ENCODE measurements at places on chromosomes 16 and 17.

- DNase-seq: no peak
Measured at GRCh38 chr17:82202981-82203380, 9.7 kb downstream of the CCDC57 start.

DNA sequence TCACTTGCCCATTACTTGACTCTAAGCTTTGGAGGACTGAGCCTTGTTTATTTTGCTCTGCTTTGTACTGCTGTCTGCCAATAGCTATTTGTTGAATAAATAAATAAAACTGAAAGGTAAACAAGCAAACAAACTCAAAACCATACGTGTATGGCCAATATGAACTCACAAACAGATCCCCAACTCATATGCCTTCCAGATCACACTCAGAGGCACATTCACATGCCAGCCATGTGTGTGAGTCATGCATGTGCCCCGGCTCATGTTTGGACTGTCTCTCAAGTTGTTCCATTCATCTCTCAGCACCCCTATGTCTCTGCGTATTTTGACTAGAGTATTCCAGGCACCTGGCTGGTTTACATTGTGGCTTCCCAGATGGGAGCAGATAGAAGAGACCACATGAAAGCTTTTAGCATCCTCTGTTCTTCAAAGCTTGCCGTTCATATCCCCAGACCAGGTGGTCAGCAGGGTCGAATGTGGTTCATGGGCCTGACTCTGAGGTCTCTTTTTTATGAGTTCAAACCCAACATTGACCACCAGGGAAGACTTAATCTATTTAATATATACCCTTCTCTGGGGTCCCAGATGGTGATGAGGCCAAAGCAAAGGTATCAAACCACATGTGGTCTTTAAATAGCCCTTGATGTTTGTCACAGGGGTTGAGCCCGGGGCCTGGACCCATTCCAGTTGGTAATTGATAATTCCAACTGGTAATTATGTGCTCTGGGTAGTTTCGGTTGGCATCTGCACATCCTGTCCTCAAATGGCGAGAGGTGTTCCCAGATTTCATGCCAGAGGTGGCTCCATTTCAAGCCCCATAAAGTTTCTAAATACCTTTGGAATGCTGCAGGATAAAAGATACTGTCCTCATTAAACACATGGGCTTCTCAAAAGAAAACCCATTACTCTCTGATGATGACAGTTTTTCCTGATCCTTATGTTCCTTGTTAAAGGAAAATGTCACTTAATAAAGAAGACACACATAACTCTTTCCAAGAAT is 287.3 kb upstream of the MAF start:
- DNase-seq: no peak

DNA sequence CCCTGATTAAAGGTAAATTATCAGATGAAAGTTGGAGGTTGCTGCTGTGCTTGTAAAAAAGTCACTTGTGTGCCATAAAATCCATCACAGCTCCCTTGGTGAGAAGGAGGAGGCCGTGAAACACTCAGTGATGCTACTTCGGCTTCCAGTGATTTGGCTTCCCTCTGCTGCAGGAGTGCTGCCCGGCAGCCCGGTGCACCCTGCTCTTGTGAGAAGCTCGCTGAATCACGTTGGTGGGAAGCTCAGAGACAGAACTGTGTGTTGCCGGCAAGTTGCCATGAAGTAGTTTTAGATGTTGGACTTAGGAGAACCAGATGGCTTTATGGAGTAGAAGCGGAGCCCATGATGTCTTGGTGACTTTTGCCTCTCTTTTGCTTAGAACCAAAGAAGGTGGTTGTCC is 33.3 kb downstream of the MSI2 start:
- no peak for DNase-seq

DNA sequence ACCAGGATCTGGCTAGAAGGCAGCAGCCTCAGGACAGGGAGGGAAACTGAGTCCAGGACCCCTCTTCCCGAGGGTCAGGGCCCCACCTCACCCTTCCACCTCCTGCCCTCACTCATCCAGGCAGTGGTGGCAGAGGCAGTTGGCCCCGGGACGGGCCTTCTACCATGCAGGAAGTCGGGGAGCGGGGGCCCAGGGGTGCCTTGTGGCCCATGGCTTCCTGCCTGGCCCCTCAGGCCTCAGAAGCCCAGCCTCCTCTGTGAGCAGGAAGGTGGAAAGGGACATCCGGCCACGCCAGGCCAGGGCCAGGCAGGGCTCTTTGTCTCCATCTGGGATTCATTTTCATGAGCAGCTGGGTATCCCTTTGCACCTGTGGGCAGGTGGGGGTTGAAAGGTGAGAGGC is 58.5 kb downstream of the BAHCC1 start:
- DNase-seq: no peak

DNA sequence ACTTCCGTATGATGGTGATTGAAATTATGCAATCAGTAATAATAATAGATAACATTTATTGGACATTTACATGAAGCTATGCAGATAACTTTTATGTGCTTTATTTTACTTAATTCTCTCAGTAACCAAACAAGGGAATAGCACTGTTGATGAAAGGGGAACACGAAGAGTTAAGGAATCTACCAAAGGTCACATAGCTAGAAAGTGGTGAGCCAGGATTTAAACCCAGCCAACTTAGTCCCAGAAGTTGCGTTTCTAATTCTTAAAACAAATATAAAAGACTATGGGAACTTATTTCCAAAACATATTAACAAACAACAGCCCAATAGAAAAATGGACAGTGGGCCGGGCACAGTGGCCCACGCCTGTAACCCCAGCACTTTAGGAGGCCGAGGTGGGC is 9.7 kb downstream of the SPNS3 start:
- no peak for DNase-seq

DNA sequence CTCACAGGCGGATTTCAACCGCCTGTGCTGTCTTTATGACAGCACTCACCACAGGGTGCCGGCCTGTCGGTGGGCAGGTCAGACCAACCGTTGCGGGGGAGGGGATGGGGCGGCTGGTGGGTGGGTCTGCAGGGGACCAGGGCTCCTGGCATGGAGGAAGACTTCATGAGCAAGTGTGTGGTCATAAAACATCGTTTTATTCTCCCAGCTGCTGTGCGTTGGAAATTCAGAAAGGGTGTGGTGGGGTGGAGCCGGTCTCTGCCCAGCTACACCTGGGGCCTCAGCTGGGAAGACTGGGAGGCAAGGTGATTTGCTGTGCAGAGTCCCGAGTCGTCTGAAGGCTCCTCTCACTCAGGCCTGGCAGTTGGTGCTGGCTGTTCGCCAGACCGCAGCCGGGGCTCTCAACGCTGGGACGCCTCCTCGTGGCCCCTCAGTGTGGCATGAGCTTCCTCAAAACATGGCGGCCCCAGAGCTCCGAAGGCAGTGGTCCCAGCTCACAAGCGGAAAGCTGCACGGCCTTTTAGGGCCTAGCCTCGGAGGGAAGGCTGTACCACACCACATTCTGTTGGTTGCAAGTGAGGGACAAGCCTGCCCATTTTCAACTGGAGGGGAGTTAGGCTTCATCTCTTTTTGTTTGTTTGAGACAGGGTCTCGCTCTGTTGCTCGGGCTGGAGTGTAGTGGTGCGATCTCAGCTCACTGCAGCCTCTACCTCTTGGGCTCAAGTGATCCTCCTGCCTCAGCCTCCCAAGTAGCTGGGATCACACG is 45.8 kb upstream of the GSE1 start:
- DNase-seq: no peak

Data from vagina (tissue), 2 donors.